ENCODE measurements at places on chromosomes 2 and 18. TPM values are rescaled to one million over a fixed set of nuclear protein-coding genes. Genes with fewer than 3 reads are reported as not detected.

Gene GAL3ST2
- total RNA-seq: not detected

Gene ESPNL
- 0.53 TPM for total RNA-seq

Gene DES
- total RNA-seq: not detected

Gene TSPYL6
- total RNA-seq: 0.06 TPM

Gene ME2
- total RNA-seq: 51.6 TPM

Gene TUBA3E
- not detected for total RNA-seq

Gene DTYMK
- 26.3 TPM for total RNA-seq
